Esophagus squamous epithelium (tissue), 5 donors: ENCODE measurements at places on chromosomes 11 and 22.

GRCh38 chr22:29186302-29186701 lies 19.4 kb upstream of the EMID1 start:
- DNase-seq, result no peak

- no peak for DNase-seq
These were observed 65.6 kb downstream of the BUD13 start for GRCh38 chr11:116707161-116707629.

DNA sequence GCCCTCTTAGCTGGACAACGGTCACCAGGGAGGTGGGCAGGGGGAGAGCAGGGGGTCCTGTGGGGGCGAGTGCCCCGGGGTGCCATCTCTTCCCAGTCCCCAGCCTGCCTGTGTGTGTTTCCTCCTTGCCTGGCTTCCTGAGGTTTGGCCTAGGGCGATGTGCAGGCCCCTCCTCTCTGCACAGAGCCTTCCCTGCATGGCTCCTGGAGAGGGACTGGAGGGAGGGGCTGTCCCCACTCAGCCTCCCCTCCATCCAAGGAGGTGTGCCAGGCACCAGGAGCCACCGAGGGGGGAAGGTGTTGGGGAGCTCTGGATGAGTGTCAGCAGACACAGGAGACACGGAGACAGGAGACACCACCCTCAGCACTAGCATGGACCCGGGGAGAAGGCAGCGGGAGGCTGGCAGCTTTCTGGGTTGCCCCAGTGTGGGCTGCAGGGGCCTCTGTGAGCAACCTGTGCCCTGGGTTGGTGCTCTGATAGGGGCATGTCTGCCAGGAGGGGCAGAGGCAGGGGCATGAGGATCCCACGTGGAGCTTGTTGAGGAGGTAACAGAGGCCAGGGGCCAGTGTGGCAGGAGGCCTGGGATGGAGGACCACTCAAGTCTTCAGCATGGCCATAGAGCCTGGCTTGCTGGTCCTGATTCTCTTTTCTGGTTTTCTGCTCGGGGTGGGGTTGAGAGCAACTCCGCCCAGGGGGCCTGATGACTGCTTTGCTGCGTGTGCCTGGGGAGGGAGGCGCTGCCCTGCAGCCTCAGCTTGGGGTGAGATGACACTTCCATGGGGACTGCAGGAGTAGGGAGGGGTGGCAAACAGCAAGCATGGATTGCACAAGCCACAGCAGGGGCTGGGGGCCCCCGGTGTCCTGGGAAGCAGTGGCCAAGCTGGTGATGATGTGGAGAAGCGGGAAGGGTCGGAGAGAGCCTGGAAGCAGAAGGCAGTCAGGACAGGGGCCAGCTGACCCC lies 78.8 kb downstream of the ST3GAL4 start:
- DNase-seq, result no peak

GRCh38 chr22:50701076-50701419 lies 28.4 kb downstream of the SHANK3 start:
- DNase-seq, result no peak

DNA sequence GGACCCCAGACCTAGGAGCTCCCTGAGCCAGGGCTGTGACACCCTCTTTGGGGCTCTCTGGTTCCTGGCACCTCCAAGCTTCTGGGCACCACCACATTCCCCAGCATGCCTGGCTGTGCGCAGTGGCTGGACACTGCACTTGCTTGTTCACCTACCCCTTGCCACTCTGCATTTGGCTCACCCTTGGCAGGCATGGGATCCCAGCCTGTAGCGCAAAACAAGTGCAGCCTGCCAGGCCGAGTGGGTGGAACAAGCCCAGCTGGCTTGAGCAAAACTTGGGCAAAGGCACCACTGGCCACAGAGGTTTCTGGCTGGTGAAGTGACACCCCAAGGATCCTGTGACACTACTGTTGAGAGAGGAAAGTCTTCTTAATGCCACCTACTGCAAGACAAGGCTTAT lies 57.3 kb downstream of the CCDC34 start:
- DNase-seq, result no peak

DNA sequence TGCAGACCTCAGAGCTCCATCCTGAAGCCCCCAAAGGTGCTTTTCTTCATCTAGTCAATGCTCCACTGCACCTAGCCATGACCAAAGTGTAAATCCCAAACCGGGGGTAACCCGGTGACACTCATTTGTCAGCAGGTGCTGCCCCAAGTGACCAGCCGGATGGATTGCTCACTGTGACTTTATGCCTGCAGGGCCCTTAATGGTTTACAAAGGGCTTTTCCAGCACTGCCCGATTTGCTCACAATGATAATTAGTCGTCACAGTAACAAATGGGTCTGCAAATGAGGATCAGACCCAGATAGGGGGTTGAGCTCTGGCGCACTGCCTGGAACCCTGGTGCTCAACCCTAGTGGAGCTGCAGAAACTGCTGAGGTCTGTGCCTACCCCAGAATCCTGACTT lies 45.7 kb upstream of the CD5 start:
- DNase-seq, result no peak

DNA sequence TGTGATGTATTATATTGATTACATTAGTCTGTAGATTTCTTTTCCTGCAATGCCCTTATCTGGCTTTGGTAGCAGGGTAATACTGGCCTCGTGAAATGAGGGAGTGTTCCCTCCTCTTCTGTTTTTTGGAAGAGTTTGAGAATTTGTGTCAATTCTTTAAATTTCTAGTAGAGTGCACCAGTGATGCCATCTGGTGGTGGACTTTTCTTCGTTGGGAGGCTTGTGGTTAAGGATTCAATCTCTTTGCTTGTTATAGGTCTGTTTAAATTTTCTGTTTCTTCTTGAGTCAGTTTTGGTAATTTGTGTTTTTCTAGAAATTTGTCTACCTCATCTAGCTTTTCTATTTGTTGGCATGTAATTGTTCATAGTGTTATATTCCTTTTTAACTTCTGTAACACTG lies 18.9 kb downstream of the SHANK3 start:
- DNase-seq, result no peak

- DNase-seq, result no peak
These were observed 59.5 kb downstream of the CDKN1C start for GRCh38 chr11:2825889-2826678.
